ENCODE measurements at places on chromosomes 6 and 20.

DNA sequence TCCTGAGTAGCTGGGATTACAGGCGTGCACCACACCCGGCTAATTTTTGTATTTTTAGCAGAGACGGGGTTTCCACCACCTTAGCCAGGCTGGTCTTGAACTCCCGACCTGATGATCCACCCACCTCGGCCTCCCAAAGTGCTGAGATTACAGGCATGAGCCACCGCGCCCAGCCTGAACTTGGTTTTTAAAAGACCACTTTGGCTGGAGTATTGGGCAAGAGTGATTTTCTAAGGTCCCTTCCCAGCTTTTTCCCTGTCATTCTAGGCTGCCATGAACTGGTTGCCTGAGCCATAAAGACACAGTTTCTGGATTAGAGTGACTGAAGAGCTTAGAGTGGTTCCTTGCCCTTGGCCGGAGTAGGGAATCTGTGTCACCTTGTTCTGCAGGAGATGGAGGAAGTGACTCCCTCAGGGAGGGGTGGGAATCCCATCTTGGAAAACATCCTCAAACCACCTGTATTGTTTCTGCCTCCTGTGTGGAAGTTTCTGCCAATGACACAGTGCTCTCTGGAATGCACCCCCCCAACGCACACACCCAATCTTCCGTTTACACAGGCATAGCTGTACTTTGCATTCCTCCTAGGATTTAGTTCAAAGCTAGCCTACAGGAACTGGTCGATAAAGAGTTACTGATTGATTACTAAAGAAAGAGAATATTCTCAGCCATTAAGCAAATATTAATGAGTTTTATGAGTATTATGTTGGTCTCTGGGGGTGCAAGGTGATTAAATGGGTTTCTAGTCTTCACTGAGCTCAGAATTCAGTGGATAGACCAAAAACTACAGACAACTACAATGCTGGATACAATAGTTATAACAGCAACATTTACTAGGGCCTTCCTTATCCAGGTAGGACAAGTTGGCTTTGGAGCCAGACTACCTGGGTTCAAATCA is 18.2 kb downstream of the BCL2L1 start:
- DNase-seq, result no peak

GRCh38 chr6:21033575-21034026 is 499.3 kb downstream of the CDKAL1 start:
- no peak for DNase-seq

DNA sequence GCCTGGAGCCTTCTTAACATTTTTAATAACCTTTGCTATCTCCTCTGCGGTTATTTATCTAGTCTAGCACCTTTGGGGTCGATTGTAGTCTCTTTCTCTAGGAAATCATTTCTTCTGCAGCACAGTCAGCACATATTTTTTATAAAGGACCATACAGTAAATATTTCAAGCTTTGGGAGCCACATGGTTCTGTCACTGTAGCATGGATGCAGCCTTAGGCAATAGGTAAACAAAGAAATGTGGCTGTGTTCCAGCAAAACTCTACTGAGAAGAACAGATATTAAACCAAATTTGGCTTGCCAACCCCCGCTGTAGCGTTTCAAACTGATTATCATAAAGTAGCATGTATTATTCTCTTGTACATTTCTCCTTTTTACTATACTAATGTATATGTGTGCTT is 95.7 kb downstream of the SLC23A2 start:
- DNase-seq, result no peak

- no peak for DNase-seq
These were observed 5.2 kb downstream of the ZNF76 start for GRCh38 chr6:35264550-35265274.

GRCh38 chr6:27019651-27020552 is 227.6 kb upstream of the PRSS16 start:
- no peak for DNase-seq

DNA sequence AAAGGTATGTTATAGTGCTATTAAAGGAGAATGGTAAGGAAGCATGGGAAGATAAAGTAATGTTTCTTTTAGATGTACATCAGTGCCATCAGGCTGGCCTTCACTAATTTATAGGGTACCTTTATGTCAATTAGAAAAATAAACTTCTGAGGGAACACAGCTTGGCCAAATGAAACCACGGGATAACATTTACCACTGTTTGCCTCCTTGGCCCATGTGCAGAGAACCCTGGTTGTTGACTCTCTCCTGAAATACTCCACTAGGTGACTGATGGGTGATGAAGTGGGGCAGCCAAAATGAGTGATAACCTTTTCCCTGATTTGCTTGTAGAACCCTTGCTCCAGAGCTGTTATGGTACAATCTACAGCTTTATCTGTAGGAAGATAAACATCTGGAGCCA is 9.5 kb downstream of the TRIM38 start:
- no peak for DNase-seq

GRCh38 chr20:17287503-17287902 is 60.7 kb downstream of the PCSK2 start:
- DNase-seq, result no peak

DNA sequence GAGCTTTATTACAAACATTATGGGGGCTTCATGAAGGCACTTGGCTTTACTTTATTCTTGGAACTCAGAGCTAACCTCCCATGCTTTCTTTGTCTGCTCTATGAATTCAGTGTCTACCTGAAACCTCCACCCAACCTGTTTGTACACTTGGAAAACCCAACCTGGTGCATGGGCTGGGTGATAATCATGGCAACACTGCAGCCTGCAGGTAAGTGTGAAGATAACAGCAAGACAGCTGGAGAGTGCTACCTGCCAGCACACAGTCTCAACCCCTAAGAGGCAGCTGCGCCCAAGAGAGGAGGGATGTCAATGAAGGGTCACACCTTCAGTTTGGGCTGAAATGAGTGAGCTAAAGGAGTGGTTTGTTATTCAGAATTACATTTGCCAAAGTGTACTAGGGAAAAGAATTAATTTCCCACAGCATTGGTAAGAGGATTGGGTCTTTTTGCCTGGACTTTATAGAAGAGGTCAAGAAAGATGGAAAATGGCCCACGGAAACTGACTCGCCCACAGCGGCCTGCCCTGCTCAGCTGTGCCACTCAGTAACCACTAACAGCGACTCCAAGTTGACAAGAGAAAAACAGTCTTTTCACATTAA is 24.4 kb downstream of the FOXQ1 start:
- no peak for DNase-seq

- DNase-seq, result no peak
These were observed 320.9 kb downstream of the SAMD5 start for GRCh38 chr6:147829418-147829817.

DNA sequence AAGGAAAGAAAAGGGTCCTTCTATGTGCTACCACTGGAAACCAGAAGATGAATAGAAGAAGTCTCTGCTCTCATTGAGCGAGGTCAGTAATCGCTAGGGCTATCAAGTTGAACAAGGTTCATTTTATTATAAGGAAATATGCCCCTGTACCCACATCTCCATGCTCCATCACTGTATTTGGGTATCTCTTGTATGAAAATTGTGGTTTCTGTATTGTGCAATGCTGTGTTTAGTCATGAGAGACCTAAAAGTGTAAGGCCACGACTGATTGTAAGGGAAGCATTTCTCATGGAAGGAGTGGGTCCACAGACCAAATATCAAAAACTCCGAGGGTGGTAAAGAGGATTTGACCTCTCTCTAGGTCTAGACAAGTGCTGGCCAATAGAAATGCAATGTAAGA is 3.6 kb upstream of the HS3ST5 start:
- DNase-seq, result no peak

DNA sequence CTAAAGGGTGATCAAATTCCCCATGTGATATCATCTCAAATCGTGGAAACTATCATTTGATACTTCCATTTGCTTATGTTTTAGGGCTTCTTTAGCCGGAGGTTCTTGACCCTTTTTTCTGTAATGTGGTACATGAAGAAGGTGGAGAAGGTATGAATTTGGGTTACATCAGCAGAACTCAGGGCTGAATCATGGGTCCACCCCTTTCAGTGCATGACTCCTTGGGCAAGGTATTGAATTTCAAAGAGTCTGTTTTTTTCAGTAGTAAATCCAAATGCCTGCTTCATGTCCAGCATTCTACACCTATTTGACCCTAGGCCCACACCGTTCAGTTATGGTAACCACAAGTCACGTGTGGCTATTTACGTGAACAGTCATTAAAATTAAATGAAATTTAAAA is 30.6 kb upstream of the QKI start:
- no peak for DNase-seq

- no peak for DNase-seq
These were observed 69.2 kb upstream of the PIM1 start for GRCh38 chr6:37100745-37101144.

DNA sequence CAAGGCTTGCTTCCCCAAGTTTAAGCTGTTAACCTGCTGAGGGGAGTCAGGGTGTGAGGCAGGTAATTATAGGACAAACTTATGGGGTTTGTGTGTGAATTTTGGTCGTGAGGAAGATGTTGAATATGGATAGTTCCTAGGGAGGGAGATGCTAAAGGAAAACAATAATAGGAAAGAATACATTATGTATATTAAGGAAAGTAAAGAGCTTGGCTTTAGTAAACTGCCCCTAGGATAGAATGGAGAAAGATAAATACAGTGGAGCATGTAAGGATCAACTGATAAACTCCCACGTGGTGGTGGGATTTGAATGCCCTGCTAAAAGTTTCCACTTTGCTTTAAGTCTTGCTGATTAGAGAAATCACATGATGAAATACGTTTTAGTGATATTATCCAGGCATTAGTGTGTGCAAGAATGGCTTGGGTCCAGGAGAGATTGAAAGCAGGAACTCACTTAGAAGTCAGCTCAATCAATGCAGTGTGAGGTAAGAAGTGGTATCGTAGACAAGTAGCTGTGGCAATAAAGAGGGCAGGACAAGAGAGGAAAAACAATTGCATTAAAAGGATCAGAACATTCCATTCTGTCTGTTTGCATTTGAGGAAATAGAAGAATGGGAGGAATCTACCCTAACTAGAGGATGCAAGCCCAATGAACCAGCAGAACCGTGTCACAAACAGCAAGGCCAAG is 52.5 kb downstream of the RPS12 start:
- DNase-seq, result no peak

GRCh38 chr6:63792736-63793464 is 157.3 kb downstream of the PHF3 start:
- DNase-seq, result no peak

DNA sequence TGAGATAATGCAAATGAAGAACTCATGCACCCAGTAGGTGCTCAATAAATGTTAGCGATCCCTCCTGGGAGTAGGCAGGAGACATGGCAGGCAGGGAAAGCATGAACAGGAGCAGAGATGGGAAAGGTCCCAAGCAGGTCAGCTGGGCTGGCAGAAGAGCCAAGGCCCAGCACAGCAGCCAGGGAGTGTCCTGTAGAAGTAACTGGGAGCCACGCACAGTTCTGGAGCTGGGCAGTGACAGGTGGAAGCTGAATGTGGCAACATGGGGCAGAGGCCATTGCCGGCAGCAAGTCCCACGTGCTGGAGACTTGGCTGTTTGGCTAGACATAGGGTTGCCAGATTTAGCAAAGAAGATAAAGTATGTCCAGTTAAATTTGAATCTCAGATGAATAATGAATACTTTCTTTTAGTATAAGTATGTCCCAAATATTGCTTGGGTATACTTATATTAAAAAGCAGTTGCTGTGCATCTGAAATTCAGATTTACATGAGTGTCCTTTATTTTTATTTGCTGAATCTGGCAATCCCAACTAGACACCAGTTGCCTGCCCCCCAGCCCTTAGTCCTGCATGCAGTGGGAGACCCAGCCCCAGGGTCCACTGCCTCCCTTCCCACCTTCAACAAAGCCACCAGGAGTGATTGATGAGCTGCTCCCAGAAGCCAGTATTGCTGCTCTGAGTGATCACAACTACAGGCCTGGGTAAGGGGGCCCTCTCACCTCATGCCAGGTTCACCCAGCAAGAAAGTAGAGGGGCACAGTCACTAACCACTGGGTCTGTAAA is 3.7 kb upstream of the LPIN3 start:
- no peak for DNase-seq

DNA sequence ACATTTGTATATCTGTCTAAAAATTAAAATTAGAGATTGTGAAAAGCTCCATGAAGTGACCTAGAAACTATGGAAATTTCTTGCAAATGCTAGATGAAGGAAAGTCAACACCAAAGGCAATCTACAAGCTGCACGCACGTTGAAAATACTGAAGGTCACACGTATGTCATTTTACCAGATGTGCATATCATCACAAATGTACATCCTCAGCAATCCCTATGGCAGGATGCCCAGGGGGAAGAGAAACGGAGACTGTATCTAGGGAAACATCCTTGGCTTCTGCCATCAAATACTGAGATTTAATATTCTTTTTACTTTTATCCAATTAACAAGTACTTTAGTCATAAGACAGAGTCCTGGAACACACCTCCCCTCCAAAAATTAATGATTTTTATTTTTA is 672.0 kb downstream of the RNF144B start:
- no peak for DNase-seq

- no peak for DNase-seq
These were observed 10.1 kb downstream of the JARID2 start for GRCh38 chr6:15255909-15256395.
